ENCODE measurements at places on chromosomes 7 and 10.

- DNase-seq = no peak
Measured at GRCh38 chr7:143018931-143019330, 8.0 kb downstream of the OR9A2 start.

DNA sequence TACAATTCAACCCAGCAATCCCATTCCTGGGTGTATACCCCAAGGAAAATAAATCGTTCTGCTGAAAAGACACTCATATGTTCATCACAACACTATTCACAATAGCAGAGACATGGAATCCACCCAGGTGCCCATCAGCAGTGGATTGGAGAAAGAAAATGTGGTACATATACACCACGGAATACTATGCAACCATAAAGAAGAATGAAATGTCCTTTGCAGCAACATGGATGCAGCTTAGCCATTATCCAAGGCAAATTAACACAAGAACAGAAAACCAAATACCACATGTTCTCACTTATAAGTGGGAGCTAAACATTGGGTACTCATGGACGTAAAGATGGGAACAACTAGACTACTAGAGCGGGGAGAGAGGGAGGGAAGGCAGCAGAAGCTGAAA lies 207.8 kb downstream of the GATA3 start:
- DNase-seq = no peak

DNA sequence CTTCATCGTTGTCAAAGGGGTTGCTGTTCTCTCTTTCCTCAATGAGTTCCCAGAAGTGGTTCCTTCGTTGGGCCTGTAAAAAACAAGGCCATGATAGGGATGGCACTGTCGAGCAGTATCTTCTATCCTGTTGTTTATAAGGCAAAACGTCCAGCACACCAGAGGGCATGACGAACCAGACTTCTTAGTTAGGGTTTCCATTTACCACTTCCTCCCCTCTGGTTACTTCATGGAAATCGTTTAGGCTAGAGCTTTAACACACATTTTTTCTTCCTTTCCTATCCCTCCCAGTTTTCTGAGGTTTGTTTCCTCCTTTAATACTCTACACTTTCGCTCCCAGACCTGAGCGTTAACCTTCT lies 24.7 kb downstream of the MKRN1 start:
- DNase-seq = no peak

DNA sequence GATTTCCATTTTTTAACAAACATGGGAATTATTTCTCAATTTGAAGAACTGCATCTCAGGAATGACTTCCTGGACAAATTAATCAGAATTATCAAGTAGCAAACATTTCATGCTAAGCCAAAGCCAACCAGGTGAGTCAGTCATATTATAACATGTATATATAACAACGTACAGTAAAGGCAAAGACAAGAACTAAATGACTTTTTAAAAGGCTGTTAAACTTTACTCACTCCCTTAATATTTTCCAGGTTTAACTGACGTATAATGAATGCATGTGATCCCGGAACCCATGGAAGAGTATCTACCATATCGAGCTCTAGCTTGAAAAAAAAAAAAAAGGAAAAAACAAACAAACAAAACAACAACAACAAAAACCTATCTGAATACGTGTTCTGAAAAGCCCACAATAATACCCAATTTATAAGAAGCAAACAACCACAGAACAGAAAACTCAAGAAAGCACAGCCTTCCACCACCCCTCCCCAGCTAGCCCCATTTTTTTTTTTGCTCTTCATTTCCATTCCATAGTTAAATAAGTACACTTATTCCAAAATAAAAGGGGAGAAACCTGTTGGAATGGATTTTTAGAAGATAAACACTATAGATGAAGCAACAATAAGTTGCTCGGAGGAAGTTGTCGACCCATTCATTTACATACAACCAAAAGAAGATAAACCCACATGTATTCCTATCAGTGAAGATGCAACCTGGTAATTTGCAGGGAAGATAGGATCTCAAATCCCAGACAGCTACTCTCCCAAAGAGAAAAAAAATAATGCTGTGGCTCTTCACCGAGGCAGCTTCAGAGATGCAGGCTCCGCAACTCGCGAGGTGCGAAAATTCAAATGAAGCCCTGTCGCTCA lies 537 bp downstream of the NAPEPLD start:
- DNase-seq = no peak

DNA sequence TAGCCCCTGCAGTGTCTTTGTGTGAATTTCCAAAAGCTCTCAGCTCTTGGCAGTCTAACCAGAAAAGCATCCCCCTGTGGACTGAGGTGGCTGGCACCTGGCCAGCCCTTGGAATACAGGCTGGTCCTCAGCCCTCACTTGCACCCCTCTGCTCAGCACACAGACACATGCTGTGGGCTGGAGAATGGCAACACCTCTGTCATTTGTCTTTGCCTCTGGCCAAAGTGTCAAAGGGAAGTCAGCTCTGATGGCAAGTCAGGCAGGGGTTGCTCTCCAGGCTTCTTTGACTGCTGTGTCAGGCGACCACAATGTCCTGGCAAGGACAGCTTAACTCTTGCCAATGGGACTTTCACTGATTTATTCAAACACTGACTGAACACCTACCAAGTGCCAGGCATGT lies 724.8 kb downstream of the INHBA start:
- no peak for DNase-seq

GRCh38 chr10:78312197-78313047 lies 278.8 kb downstream of the RPS24 start:
- no peak for DNase-seq

DNA sequence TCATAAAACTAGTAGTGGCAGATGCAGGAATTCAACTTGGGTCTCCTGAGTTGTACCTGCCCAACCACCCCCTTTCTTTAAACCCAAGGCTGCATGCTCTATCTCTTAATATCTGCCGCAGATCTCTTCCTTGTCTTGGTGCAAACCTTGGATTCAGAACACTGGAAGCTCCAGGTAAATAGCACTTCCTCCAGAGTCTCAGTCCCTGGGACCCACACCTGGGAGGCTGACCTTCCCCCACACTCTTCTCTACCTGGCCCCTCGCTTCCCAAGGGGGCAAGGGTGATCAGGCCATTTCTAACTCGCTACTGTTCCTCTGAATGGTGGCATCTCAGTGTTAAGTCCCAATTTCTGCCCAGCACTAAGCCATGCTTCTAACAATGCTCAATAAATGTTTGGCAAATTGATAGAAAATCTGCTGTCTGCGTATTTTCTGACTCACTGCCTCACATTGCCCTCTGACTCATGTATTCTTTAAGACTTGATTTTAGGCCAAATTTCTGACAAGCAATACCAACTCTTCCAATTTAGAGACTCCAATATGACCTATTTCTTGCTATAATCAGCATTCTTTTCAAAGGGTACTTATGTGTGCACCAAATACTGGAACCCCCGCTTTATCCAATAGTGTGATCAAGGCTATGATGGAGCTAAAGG lies 68.0 kb upstream of the PPP1R3C start:
- no peak for DNase-seq

GRCh38 chr7:64045301-64046040 lies at the start of gene ZNF727:
Gene ZNF727, plus strand, starts transcription at chr7:64045434. Its CDS starts 188 bp downstream, at chr7:64045622.
- no peak for DNase-seq

All from activated T-helper 9 cell treated with anti-CD3 and anti-CD28 coated beads, Interleukin-2, amount 50 U/mL, for 16 hours (primary cell).